Renal pelvis (tissue), 12 donors: ENCODE measurements at places on chromosomes 7 and 10. TPM values are rescaled to one million over a fixed set of nuclear protein-coding genes. Genes with fewer than 3 reads are reported as not detected.

Gene ZNF32
- 65.2 TPM for polyA plus RNA-seq

GRCh38 chr10:49516216-49516970 lies 22.5 kb downstream of the ERCC6 start:
- DNase-seq: no peak

Gene RBAK
- 19.8 TPM for polyA plus RNA-seq

DNA sequence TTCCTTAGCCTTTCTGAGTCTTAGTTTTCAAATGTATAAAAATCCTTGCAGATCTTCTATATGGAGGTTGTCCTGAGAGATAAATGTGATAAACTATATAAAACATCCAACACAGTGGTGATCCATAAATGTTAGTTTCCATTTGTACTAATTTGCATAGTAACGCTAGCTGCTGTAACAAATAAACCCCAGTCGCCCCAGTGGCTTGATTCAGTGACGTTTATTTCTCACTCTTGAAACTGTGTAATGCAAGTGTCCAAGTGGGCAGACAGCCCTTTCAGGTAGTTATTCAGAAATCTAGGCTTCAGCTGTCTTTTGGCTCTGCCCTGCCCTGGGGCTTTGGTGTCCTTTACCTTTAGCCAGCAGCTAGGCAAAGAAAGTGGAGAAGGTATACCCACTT lies 106.3 kb downstream of the VTI1A start:
- no peak for DNase-seq

Gene OR13A1
- 0.10 TPM for polyA plus RNA-seq

- DNase-seq: no peak
Observed at GRCh38 chr10:42872865-42873435, 90.4 kb downstream of the BMS1 start.

DNA sequence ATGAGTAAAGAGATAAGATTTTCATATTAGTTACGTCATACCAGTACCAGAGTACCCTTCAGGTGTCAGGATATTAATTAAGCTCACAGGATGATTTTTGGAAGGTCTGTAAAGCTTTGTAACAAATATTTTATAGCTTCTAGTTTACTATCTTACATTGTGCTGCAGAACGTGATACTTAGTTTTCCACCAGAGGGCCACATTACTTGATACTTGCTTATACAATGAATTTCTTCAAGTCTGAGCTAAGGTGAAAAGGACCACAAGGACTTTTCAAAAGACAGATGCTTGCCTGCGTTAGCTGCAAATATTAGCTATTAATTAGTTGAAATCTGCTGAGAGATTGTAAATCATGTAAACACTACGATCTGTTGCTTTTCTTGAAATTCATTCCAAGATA lies 12.2 kb downstream of the FOXP2 start:
- no peak for DNase-seq

- peak; percentile 39 for DNase-seq
Observed at GRCh38 chr7:23759671-23760391, 49.8 kb downstream of the STK31 start.

GRCh38 chr10:109647627-109648026 lies 275.7 kb downstream of the XPNPEP1 start:
- no peak for DNase-seq

Gene PRPS1L1
- not detected for polyA plus RNA-seq

- no peak for DNase-seq
Observed at GRCh38 chr7:42012786-42013360, 224.1 kb downstream of the GLI3 start.

Gene ASIC3
- polyA plus RNA-seq: 2.4 TPM

Gene PIP
- polyA plus RNA-seq: not detected

Gene OLAH
- 0.68 TPM for polyA plus RNA-seq

Gene ASAH2
- polyA plus RNA-seq: 2.3 TPM

GRCh38 chr7:118169146-118169545 lies 14.8 kb upstream of the LSM8 start:
- DNase-seq: no peak

Gene ACTL6B
- 0.09 TPM for polyA plus RNA-seq

DNA sequence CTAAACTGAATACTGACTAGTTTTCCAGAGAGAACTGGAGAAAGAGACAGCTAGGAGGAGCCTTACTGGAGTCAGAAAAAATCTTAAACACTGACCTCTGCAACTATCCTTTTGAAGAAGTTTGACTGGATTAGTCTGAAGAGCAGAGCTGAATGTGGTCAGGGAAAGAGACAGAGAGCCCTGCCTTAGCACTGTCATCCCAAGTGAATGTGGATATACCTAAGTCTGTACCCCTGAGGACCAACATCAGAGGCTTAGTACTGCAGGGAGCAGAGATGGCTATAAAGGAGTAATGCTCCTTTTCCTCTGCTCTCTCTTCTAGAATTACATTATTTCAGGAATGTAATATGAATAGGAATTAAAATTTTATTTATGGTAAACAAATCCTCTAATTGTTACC lies 69.8 kb upstream of the TMEM140 start:
- DNase-seq: no peak

GRCh38 chr10:132953428-132953827 lies 11.1 kb upstream of the CFAP46 start:
- no peak for DNase-seq

DNA sequence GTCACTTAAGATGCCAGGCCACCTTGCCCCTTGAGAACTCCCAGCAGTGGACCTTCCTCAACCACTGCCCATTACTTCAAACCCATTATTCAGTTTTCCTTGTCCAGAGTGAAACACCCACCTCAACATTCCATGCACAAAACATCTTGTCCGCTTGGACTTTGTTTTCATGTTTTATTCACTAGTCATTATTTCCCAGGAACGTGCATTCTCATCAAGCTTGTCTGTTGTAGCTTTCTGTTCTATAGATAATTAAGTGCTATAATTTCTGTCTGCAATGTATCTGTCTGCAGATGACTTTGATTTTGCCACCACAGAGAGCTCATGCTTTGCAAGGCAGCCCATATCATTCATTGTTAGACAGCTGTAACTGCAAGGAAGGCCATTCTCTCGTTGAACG lies 117.4 kb downstream of the RAB18 start:
- DNase-seq: no peak

Gene FAM131B
- 2.5 TPM for polyA plus RNA-seq

GRCh38 chr7:142506601-142507000 lies 242.7 kb upstream of the PRSS1 start:
- no peak for DNase-seq

GRCh38 chr10:68618234-68618633 lies 58.1 kb downstream of the TET1 start:
- DNase-seq: no peak

GRCh38 chr10:125547010-125547650 lies 135.8 kb downstream of the TEX36 start:
- no peak for DNase-seq

- DNase-seq: no peak
Observed at GRCh38 chr7:116576350-116577319, 51.8 kb downstream of the CAV1 start.

Gene PAX4
- not detected for polyA plus RNA-seq

Gene GNAT3
- not detected for polyA plus RNA-seq

- DNase-seq: peak; percentile 23
Observed at GRCh38 chr10:126508535-126509040, 120.3 kb upstream of the ADAM12 start.

GRCh38 chr10:60148266-60148840 lies 241.3 kb downstream of the ANK3 start:
- DNase-seq: peak; percentile 54

- DNase-seq: no peak
Observed at GRCh38 chr7:50512384-50512783, 52.8 kb downstream of the DDC start.

DNA sequence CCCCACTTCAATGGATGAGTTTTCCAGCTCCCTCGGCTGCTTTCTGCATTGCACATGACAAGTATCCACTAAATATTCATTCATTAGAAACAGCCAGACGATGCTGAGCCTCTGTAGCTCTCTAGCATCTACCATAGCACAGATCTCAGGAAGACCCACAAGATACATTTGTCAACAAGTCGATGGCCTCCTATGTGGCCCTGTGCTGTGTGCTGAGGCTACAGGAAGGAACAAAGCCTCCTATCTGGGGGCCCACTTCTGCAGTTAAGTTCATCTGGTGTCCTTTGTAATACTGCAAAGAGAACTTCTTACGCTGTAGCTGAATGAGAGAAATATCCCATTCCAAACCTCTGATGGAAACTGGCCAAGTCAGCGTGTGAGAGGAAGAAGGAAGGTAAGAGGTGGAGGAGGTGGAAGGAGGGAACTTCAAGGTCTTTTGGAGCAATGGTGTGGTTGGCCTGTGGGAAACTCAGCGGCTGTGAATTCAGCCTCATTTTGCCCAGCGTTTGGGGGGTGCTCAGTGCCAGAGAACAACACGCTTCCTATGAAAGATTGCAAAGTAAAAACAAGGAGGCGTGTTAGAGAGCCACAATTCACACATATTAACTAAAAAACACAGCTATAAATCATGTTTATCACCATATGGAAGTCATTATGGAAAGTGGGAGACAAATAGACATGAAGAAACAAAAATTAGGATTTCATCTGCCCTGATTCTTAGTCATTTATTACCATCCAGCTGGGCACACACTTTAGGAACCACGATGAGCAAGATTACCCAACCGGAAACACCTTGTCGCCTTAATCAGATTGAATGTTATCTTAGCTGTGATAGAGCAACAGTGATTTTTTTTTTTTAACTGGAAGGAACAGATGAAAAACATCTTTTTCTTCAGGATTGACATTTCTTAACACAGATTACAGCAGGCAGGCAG lies 62.2 kb upstream of the USP6NL start:
- DNase-seq: peak; percentile 53

Gene KCNMA1
- polyA plus RNA-seq: 3.9 TPM

GRCh38 chr10:62618576-62619412 lies 185.7 kb upstream of the ADO start:
- no peak for DNase-seq

DNA sequence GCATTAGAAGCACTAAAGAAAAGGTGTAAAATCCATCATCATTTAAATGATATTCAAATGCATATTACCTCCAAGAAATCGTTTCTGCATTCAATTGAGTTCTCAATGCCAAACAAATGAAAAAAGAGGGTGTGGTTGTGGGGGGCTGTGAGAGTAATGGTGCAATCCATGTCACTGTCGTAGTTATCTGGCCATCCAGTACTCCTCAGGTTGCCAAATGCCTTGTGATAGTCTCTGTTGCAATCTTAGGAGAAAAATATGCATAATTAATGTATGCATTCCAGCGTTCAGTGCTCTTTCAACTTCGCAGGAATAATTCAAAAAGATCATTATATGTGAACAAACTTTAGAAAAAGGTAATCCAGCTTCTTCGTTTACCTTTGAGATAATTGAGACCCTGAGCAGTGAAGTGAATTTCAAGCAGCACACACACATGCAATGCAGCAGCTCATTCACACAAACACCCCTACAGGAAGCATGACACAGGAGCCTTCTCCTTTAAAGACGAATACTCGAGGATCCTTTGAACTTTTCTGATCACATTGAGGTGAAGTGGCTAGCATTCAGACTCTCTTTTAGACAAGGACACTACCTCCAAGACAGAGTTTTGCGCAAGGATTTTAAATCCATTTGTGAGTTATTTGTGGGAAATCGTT lies 73.4 kb downstream of the OR13A1 start:
- DNase-seq: no peak

DNA sequence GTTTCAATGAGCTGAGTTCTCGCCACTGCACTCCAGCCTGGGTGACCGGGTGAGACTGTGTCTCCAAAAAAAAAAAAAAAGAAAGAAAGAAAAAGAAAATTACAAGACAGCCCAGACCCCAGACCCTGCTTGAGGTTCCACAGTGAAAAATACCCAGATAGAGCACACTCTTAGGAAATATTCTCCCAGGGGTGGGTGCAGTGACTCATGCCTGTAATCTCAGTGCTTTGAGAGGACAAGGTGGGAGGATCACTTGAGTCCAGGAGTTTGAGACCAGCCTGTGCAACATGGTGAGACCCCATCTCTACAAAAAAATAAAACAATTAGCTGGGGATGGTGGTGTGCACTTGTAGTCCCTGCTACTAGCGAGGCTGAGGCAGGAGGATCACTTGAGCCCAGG lies 41.1 kb upstream of the GTF2IRD1 start:
- DNase-seq: no peak

- DNase-seq: no peak
Observed at GRCh38 chr7:30925913-30926312, 14.3 kb downstream of the AQP1 start.

DNA sequence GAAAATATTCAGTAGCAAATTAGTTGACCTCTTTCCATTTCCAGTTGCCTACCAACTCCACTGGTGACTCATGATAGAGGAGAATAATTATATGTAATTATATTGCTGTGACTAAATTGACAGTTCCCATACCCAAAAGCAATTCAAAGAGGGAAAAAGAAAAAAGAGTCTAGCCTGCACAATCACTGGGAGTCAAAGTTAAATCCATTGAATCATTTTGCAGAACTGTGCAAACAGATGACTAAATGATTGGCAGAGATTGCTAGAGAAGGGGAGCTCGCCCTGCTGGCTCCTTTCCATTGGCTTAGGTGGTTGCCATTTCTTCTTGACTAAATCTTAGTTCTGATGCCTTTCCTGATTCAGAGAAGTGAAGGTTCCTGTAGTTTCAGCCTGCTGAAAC lies 1228.6 kb upstream of the SORCS1 start:
- DNase-seq: no peak

- DNase-seq: no peak
Observed at GRCh38 chr10:71796749-71797405, 23.6 kb upstream of the VSIR start.

- DNase-seq: no peak
Observed at GRCh38 chr7:121485467-121486243, 89.5 kb upstream of the FAM3C start.

GRCh38 chr7:20198260-20198659 lies 18.9 kb downstream of the MACC1 start:
- DNase-seq: no peak

DNA sequence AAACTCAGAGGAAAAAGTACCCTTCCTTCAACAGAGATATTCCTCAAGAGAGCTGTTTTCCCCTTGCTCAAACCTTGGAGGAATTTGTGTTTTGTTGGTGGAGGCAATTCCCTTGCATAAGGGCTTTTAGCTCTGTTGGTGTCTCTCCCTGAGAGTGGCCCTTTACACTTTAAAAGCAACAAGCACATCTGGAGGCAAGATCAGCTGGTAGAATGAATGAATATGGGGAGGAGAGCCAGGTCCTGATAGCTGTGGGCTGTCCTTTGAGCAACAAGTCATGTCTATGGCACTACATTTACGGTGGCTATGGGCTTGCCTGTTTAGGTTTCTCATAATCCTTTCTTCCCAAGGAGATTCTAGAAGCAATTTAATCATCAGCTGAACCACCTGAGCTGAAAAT lies 384.0 kb downstream of the SORCS3 start:
- no peak for DNase-seq
